ENCODE measurements at places on chromosomes 2 and 18. TPM values are rescaled to one million over a fixed set of nuclear protein-coding genes. Genes with fewer than 3 reads are reported as not detected.

DNA sequence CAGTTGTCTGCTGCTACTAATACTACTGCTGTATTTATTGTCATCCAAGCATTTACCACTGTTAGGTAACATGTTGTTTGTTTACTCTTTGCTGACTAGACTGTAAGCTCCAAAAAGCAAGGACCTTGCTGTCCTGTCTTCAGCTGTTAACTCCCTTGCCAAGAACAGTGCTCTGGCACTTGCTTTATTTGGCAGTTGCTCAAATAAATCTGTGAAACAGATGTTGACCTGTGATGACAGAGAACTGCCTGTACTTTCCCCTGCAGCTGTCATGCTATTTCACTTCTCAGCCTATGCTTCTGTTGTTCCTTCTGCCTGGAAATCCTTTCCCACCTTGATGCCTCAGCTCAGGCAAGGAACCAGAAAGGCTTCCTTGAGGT, 181.2 kb downstream of the ATAD2B start:
- no peak for DNase-seq

GRCh38 chr2:216346781-216347180, 25.5 kb downstream of the MARCHF4 start:
- DNase-seq = no peak

DNA sequence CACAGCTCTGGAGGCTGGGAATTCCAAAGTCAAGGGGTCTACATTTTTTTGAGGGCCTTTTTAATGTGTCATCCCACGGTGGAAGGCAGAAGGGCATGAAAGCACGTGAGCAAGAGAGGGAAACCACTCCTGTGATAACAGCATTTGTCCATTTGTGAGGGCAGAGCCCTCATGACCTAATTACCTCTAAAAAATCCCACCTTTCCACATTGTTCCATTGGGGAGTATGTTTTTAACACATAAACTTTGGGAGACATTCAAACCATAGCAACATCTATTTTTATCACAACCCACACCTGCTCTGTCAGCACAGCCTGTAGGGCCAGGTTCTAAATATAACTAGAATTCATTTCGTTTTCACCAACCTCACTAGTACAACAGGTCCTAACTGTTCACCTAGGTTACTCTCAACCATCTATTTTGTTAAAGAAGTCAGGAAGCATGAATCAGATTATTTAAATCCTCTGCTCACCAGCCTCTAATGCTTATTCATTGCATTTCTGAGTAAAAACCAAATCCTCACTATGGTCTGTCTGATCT, 92.2 kb upstream of the DPP10 start:
- no peak for DNase-seq

DNA sequence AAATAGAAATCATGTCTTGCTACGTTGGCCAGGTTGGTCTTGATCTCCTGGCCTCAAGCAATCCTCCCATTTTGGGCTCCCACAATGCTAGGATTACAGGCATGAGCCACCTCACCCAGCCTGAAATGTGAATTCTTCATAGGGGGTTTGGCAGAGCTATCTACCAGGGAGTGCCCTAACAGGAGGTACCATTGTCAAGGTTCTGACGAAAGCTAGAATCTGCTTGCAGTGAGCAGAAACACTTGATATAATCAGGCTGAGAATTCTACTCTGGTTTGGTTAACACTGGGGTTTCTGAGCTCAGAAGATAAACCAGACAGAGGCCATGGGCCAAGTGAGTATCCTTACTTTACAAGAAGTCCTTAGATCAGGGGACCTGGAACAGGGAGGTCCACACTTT, 7.2 kb upstream of the LAMA3 start:
- DNase-seq = no peak

- DNase-seq = no peak
Observed at GRCh38 chr2:69499966-69500365, 62.7 kb upstream of the NFU1 start.

Gene FHL2
- 35.9 TPM for polyA plus RNA-seq

Data from right renal pelvis (tissue), 4 donors.